LHCN-M2 (cell line): ENCODE measurements at places on chromosomes 5 and 9. TPM values are rescaled to one million over a fixed set of nuclear protein-coding genes. Genes with fewer than 3 reads are reported as not detected.

Gene SLC34A3
- 0.06 TPM in 1 of 2 replicates, not detected in the other for total RNA-seq

Gene DMGDH
- 0.13 and 0.17 TPM in 2 replicates for total RNA-seq

Gene ENC1
- 56.6 and 60.3 TPM in 2 replicates for total RNA-seq

Gene HAVCR1
- not detected in 2 replicates for total RNA-seq

Gene TNFSF8
- total RNA-seq: not detected in 2 replicates

Gene CAVIN4
- 2.2 and 5.2 TPM in 2 replicates for total RNA-seq

Gene TMEM171
- 62.6 and 65.9 TPM in 2 replicates for total RNA-seq

Gene LHFPL2
- total RNA-seq: 97.3 and 104 TPM in 2 replicates

Gene IFNA13
- not detected in 2 replicates for total RNA-seq

Gene CD274
- 5.5 and 7.9 TPM in 2 replicates for total RNA-seq

Gene BTNL3
- not detected in 2 replicates for total RNA-seq

Gene PTGR1
- 82.7 and 89.7 TPM in 2 replicates for total RNA-seq

Gene NR2F1-AS1
- total RNA-seq: 10.4 and 10.8 TPM in 2 replicates

Gene SLC36A2
- total RNA-seq: not detected in 2 replicates

Gene GTF3C5
- total RNA-seq: 74.0 and 75.7 TPM in 2 replicates

Gene CSNK1G3
- total RNA-seq: 42.5 and 49.6 TPM in 2 replicates

Gene WWC1
- 0.29 and 0.96 TPM in 2 replicates for total RNA-seq

Gene HEMGN
- not detected in 2 replicates for total RNA-seq

Gene SARDH
- 52.5 and 54.8 TPM in 2 replicates for total RNA-seq

Gene ANKRD18B
- total RNA-seq: 6.0 and 7.9 TPM in 2 replicates

Gene GABBR2
- total RNA-seq: not detected in 2 replicates

Gene TMEM245
- 48.5 and 53.4 TPM in 2 replicates for total RNA-seq

Gene ADAMTSL2
- 0.32 TPM in 1 of 2 replicates, not detected in the other for total RNA-seq

Gene RGS7BP
- total RNA-seq: not detected in 2 replicates

Gene NME5
- total RNA-seq: 0.17 TPM in 1 of 2 replicates, not detected in the other

Gene CDC25C
- 16.9 and 18.3 TPM in 2 replicates for total RNA-seq

Gene PKD2L2
- total RNA-seq: not detected in 2 replicates
